ENCODE measurements at places on chromosomes 13 and 19.

- DNase-seq = no peak
These were observed 27.9 kb downstream of the FAM124A start for GRCh38 chr13:51249770-51250741.

GRCh38 chr19:13004273-13004672 lies 9.0 kb downstream of the NFIX start:
- DNase-seq = no peak

DNA sequence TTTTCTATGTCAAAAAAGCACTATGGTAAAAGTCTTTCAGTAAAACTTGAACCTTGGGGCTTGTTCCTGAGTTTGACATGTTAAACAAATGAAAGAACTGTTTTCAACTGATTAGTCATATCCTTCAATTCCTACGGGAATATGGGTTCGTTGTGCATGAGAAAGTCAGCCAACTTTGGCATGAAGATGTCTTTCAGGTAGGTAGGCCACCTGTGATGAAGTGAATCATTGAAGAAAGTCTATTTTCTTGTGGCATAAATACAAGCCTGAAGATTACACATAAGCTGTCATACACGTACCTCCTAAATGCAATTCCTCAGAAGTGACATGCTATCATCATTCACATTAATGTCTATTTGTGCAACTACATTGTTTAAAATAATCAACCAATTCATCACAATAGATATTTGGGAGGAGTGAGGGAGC lies 513.0 kb downstream of the IRS2 start:
- peak; percentile 83 for DNase-seq

DNA sequence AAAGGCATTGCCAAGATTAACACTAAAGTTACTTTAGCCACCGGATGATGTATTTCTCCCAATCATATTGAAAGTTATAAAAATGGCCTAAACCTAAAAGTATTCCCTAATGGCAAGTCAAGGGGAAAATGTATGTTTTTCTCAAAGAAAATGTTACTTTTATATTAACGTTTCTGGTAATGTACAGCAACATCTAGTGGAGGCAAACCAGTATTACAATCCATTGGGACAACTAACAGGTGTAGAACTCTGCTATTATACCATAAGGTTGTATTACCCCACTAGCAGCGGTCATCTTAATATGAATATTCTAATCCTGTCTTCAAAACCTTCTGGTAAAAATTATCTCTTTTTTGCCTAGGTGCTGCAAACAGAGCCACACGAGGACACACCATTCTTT lies 69.2 kb downstream of the ZNF100 start:
- peak; percentile 33 for DNase-seq

- DNase-seq = no peak
These were observed 38.4 kb downstream of the DACH1 start for GRCh38 chr13:71828564-71828963.

- DNase-seq = no peak
These were observed 22.2 kb upstream of the ZNF181 start for GRCh38 chr19:34711890-34712289.

- no peak for DNase-seq
These were observed 12.4 kb downstream of the CILP2 start for GRCh38 chr19:19550485-19550929.

- DNase-seq = no peak
These were observed 120.8 kb downstream of the SOX1 start for GRCh38 chr13:112187527-112188297.

GRCh38 chr13:112943309-112944125 lies 25.5 kb upstream of the MCF2L start:
- DNase-seq = peak; percentile 50

DNA sequence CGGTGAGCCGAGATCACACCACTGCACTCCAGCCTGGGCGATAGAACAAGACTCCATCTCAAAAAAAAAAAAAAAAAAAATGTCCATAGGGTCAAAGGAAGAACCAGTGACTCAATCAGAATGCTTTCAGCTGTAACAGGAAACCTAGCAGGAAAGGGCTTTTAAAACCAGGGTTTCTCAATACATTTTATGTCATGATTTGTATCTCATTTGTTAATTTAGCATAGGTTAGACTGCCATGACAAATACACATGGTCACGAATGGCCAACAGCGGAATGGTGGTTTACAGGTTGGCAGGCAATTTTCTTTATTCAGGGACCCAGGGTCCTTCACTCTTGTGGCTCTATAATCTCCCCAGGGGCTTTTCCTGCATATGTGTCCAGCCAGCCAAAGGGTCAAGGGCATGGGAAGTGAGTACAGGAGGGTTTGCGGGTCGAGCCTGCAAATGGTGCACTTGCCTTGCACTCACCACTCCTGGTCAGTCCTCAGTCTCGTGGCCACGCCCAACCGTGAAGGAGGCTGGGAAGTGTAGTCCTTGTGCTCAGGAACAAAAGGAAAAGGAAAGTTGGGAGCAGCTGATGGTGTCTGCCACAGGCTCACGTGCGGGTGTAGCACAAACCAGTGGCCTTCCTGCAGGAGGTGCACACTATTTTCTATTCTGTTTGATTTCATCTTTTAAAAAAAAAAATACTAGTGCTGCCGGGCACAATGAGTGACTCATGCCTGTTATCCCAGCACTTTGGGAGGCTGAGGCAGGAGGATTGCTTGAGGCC lies 14.8 kb downstream of the DHX34 start:
- no peak for DNase-seq

GRCh38 chr19:46656541-46656940 lies 4.4 kb downstream of the DACT3 start:
- DNase-seq = no peak

All from kidney tubule cell (primary cell).